Uterus (tissue), 4 donors: ENCODE measurements at places on chromosomes 13 and 19. TPM values are rescaled to one million over a fixed set of nuclear protein-coding genes. Genes with fewer than 3 reads are reported as not detected.

The SIGLEC8 gene
- 0.21 TPM for total RNA-seq

- H3K4me3 ChIP-seq = no peak overlapping the region
- H3K36me3 ChIP-seq = no peaks in the 10 kb centered on the region
- H3K27me3 ChIP-seq = no peaks in the 10 kb centered on the region
- H3K4me1 ChIP-seq = no peaks in the 10 kb centered on the region
- H3K27ac ChIP-seq = no peak overlapping the region
Measured at GRCh38 chr13:23767838-23768237, 121.4 kb downstream of the MIPEP start.

GRCh38 chr13:98480915-98481877, 95.7 kb downstream of the STK24 start:
- peaks cover 40% of the 10 kb centered on the region for H3K4me1 ChIP-seq
- no peaks in the 10 kb centered on the region for H3K36me3 ChIP-seq
- no peaks in the 10 kb centered on the region for H3K27me3 ChIP-seq
- H3K27ac ChIP-seq = peak overlapping the region; percentile 32
- no peak overlapping the region for H3K4me3 ChIP-seq

GRCh38 chr19:10625003-10625761, at the start of gene SLC44A2:
Gene SLC44A2, plus strand, starts transcription at chr19:10625553. Its CDS starts 81 bp downstream, at chr19:10625634.
- no peaks in the 10 kb centered on the region for H3K4me1 ChIP-seq
- no peaks in the 10 kb centered on the region for H3K36me3 ChIP-seq
- DNase-seq = peak; percentile 60
- peak within 1 kb of the TSS; percentile 55 for H3K4me3 ChIP-seq

DNA sequence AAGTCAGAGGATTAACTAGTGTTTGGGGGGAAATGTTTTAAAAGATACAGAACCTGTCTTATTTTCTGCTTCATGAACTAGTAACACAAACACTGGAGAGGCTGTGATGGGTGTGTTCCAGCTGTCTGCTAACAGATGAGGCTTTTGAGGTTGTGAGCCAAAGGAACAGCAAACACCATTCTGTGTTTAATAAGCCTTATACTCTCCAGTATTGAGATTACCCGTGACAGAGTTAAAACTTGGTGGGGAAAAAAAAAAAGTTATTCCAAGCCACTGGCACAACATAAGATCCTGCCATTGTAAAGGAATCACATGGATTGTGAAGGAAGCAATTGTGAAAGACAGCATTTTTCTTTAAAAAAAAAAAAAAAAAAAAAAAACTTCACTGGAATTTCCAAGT, 48.4 kb downstream of the KCTD12 start:
- no peak overlapping the region for H3K4me3 ChIP-seq
- no peaks in the 10 kb centered on the region for H3K36me3 ChIP-seq
- no peak overlapping the region for H3K27ac ChIP-seq
- no peaks in the 10 kb centered on the region for H3K4me1 ChIP-seq

- peak overlapping the region; percentile 42 for H3K27ac ChIP-seq
- no peaks in the 10 kb centered on the region for H3K27me3 ChIP-seq
- no peak overlapping the region for H3K4me3 ChIP-seq
- H3K4me1 ChIP-seq = no peaks in the 10 kb centered on the region
- no peak for DNase-seq
Measured at GRCh38 chr13:35848336-35849255, 282.6 kb downstream of the DCLK1 start.

DNA sequence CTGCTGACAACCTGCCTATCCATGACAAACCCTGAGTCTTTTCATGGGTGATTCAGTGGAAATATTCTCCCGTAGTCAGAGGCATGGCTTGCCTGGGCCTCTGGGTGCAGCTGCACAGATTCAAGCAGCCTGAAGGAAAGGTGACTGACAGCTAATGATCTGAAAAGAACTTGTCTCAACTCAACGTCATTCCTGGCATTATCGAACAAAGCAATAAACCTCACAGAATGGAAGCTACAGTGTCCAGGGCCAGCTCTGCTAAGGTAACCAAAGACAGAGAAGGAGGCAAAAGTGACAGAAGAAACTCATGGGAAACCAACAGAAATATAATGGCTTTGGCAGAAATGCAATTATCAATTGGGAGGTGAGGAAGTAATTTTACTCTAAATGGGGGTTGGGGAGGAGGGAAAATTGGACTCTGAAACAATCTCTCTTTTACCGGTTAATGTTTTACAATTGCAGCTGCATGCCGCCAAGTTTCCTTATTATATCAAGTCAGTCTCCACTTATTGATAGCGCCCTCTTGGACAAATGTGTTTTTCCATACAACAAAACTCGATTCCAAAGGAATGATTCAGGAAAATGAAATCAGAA, 12.9 kb downstream of the STARD13 start:
- no peaks in the 10 kb centered on the region for H3K36me3 ChIP-seq
- H3K27ac ChIP-seq = no peak overlapping the region
- no peaks in the 10 kb centered on the region for H3K4me1 ChIP-seq
- no peak for DNase-seq

DNA sequence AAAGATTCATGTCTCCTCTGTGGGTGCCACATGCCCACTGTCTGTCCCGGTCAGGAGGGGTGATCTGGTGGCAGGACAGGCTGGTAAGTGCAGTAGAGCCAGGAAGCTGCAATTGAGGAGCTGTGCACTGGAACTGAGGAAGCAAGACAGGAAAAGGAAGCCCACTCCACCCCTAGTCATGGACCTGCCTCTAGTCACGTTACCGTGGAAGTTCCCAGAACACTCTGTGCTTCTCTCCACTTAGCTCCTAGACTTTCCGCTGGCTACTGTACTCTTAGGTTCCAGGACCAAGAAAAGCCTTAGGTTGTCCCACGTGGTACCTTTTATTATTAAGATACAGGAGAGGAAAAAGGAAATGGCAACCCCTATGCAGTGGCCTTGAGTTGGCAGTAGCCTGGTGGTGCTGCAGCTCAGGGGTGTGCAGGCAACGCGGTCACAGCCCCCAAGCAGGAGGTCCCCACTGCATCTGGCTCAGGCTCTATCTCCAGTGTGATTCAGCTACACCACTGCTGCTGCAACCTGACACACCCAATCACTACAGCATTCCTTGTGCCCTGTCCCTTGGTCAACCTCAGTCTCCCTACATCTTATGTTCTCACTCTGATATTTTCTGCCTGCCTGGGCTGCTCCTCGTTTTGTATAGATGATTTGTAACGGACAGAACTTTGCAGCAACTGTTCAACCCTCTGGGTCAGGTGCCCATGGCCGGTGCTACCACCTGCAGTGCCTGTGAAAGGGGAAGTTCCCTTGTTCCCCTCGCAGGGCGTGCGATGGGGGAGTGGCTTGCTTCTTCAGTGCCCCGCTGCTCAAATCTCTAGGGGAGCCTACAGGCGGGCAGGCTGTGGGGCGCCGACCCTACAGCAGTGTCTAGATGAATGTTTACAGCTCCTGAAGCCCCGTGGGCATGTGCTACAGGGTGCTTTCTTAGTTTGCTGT, 24.4 kb upstream of the GPR12 start:
- no peaks in the 10 kb centered on the region for H3K36me3 ChIP-seq
- H3K4me1 ChIP-seq = no peaks in the 10 kb centered on the region
- no peak overlapping the region for H3K4me3 ChIP-seq
- H3K27me3 ChIP-seq = no peaks in the 10 kb centered on the region
- DNase-seq = no peak

The GAPDHS gene
- not detected for total RNA-seq

The PODNL1 gene
- total RNA-seq = 0.98 TPM

DNA sequence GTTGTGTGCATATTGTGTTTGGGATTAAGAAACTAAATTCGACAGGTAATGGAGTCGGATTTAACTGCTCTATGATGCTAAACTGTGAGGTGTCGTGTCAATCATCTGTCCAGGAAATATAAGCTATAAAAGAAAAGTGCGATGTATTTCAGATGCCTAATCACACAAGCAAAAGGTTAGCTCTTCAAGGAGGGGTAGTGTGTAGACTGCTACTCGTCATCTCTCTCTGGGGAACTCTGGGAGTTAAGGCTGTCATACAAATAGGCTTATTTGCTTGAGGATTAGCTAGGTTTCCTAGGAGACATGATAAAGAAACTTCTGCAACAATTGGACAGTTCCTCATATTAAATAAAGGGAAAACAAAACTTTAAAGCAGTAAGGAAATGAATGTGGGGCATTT, 462.1 kb downstream of the OLFM4 start:
- no peak overlapping the region for H3K27ac ChIP-seq
- H3K4me3 ChIP-seq = no peak overlapping the region
- no peaks in the 10 kb centered on the region for H3K36me3 ChIP-seq
- no peaks in the 10 kb centered on the region for H3K27me3 ChIP-seq
- no peaks in the 10 kb centered on the region for H3K4me1 ChIP-seq
